ENCODE measurements at places on chromosomes 2 and 18.

GRCh38 chr2:22748909-22749308 is 636.1 kb upstream of the KLHL29 start:
- DNase-seq, result no peak

DNA sequence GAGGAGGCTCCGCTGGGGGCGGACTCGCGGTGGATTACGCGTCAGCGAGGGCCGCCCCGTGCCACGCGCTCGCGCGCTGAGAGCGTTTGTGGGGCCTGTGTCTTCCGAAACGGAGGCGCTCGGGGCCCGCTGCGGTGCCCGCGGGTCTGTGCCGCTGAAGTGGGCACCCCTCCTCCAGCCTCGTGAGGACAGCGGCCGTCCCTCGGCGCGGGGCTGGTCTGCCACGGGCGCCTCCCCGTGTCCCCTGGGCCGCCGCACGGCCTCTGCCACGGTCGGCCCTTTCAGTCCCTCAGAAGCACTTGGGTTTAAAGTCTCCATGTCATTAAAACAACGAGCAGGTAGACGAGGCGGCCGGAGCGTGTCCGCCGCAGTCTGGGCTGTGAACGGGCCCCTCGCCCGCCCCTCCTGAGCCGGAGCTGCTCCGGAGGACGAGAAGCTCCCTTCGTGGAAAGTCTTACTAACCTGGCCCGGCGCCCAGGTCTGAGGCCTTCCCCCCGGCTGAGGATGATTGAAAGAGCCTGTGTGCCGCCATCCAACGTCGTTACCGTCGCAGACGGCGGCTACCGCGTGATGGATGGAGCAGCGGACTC is 97.6 kb downstream of the NFATC1 start:
- DNase-seq, result no peak

- no peak for DNase-seq
Observed at GRCh38 chr2:30385327-30385726, 61.7 kb upstream of the LCLAT1 start.

DNA sequence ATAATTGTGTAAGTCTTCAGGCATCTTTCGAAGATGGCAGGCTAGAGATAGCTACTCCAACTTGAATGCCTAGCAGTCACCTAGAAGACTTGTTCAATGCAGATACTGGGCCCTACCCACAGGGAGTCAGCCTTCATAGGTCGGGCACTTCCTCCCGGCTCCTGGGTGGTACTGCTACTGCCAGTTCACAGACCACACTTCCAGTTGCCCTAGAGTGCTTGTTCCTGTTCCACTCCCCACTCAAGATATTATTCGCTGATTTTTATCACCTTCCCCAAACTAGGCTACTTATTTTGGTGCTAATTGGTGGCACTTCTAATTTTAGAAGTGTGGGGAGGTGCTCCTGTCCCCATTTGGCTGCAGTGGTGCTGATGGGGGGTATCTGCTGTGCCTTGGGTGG is 34.2 kb downstream of the INPP4A start:
- DNase-seq, result no peak

GRCh38 chr2:159044804-159045286 is 76.4 kb downstream of the TANC1 start:
- DNase-seq, result no peak

DNA sequence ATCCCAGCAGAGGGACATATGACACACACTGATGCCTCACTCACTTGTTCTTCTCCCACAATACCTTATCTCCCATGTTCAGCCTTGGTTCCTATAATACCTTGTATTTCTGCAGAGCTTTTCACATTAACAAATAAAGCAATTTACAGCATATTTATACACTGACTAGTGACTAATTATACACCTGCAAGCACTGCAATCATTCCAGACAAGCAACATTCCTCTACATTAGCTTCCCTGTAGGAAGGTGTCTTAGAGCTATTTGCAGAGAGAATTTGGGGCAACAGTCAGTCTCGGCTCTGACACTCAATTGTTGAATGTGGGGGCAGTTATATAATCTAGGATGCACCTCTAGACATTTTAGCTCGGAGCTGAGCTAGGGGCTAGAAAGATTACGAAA is 9.5 kb upstream of the INSIG2 start:
- DNase-seq, result no peak

DNA sequence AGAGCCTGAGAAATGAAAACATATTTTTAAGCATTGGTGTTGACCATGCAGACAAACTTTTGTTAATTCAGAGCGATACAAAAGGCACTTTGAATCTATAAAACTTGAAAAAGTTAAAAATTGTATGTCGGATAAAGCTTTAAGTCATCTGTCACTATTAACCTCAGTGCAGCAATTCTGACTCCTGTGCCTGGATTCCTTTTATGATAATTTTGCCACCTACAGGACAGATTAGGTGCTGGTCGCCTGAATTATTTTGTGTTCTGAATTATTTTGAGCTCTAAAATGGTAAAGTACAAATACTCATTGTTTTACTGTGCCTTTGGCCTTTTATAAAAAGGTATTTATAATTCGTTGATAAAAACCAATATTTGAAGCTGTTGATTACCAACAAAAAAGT is 19.4 kb upstream of the RNF138 start:
- DNase-seq, result no peak

- DNase-seq, result no peak
Observed at GRCh38 chr2:219998714-219999227, 371.3 kb downstream of the SLC4A3 start.

- DNase-seq, result no peak
Observed at GRCh38 chr2:23169896-23170295, 215.1 kb upstream of the KLHL29 start.

- no peak for DNase-seq
Observed at GRCh38 chr2:32938934-32939333, 7.8 kb upstream of the LTBP1 start.

DNA sequence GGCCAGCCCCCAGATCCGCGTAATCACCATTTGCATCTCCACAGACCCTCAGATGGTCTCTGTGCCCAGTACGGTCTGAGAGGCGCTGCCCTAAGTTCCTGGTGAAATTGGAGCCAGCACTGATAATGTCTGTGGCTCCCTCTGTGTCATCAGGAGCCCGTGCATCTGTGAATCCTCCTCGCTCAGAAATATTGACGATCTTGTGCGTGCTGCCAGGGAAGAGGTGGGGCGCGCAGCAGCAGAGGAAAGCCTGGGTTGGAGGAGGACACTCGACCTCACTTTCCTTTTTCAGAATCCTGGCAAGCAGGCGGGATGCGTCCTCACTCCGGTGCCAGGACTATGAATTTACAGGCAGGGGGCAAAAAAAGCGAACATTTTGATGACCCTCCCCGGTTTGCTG is 686.1 kb upstream of the SALL3 start:
- no peak for DNase-seq

DNA sequence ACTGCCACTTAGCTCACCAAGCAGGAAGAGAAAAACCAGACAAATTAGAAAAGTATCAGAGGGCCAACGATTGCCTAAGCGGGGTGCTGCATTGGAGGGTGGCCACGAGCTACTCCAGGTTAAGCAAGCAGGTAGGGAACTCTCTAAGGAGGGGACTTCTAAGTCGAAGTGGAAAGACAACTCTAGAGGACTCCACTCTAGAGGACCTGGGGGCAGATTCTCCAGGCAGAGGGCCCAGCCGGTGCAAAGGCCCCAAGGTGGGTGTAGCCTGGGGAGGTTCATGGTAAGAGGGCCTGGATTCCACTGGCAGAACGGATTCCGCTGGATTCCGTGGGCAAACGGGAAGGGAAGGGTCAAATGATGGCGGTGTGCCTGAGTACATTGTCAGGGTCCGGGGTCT is 12.7 kb downstream of the FBLN7 start:
- DNase-seq, result no peak

DNA sequence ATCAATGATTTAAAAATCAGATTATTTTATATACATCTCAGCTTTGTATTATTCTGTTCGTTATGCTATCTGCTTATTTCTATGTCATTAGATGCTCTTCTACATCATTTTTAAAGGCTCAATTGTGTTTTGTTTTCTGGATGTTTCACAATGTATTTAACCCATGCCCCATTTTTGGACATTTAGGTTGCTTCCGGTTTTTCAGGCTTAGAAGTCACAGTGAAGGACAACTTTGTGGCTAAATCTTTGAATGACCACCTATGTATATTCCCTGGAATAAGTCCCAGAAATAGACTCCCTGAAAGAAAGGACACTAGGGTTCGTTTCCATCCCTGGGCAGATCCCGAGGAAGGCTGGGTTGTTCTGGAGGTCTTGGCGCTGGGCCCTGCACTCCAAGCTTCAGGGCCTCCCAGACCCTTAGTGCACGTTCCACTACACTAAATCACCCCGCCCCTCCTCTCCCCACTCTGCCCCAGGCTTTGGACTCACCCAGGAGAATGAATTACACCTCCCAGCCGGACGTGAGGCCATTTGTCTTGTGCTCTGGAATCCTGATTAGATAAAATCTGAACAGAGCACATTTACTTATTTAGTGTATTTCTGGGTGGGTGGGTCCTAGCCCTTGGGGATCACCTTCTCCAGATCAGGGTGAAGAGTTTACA is 188.2 kb downstream of the ZFP36L2 start:
- DNase-seq, result no peak

- no peak for DNase-seq
Observed at GRCh38 chr2:127149384-127149783, 42.4 kb upstream of the BIN1 start.

DNA sequence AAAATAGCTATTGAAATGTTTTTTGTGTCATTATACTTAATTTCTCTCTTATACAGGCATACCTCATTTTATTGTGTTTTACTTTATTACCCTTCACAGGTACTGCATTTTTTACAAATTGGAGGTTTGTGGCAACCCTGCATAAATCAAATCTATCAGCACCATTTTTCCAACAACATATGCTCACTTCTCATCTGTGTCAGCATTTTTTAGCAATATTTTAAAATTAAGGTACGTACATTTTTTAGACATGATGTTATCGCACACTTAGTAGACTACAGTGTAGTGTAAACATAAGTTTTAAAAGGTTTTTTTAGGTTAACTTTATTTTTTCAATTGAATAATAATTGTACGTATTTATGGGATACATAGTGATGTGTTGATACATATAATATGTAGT is 30.8 kb upstream of the RALBP1 start:
- DNase-seq, result no peak

GRCh38 chr2:73217826-73218225 is 3.8 kb downstream of the SMYD5 start:
- DNase-seq, result no peak

GRCh38 chr2:12168791-12169388 is 422.5 kb downstream of the LPIN1 start:
- no peak for DNase-seq

GRCh38 chr2:94769733-94770132 is 101.5 kb upstream of the TEKT4 start:
- no peak for DNase-seq

GRCh38 chr18:13136056-13136903 is 82.3 kb upstream of the LDLRAD4 start:
- peak; percentile 52 for DNase-seq

DNA sequence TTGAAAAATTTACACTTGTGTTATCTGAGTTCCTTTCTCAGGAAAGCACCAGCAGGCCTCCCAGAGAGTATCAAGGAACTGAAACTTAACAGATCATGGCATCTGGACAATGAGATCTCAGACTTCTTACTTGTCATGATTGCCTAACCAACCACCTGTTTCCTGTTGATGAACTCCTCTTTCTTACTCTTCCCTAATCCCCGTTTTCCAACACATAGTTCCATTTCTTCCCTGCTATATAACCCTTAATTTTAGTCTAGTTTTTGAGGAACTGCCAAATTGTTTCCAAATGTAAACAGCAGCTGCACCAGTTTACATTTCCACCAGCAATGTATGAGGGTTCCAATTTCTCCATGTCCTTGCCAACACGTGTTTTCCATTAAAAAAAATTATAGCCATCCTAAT is 6.1 kb upstream of the FAM171B start:
- DNase-seq, result no peak

DNA sequence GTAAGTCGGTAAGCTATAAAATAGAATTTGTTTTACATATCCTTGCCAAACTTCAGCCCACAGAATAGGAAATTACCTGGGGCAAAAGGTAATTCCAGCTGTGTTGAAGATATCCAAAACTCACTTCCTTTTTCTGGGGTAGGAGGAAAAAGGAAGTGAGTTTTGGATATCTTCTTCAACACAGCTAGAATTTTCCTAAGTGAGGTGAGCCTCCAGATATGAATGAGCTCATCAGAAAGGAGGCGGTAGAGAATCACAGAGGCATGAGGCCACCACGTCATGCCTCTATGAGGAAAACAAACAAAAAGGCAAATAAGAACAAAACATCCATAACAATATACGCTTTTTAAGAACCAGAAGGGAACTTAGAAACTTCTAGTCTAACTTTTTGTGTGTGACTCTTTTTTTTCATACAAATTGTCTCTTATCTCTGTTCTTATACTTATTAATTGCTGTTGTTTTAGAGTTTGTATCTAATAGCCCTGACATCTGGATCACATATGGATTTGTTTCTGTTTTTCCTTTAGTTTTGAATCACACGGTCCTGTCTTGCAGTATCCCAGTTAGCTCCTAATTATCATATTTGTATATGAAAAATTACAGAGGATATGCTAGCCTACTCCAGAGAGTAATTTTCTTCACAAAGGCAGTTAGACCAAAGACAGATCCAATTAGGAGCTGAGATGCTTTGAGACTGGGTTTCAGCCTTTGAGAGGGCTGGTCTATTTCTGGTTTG is 104.5 kb downstream of the RBM43 start:
- DNase-seq, result no peak

Measured in nucleus accumbens (tissue), 56 donors.